Calu3 (cell line): ENCODE measurements at places on chromosomes 3 and 15. TPM values are rescaled to one million over a fixed set of nuclear protein-coding genes. Genes with fewer than 3 reads are reported as not detected.
A peak's percentile ranks its signal among the peaks of the same experiment; 100 is the strongest.

- no peaks in the 10 kb centered on the region for H3K4me1 ChIP-seq
- DNase-seq = peak; percentile 83
- peak within 1 kb of the TSS; percentile 91 for H3K4me3 ChIP-seq
- peak within 1 kb of the TSS; percentile 97 for H3K27ac ChIP-seq
These were observed at the start of gene FOXP1 for GRCh38 chr3:71583566-71584393. Gene FOXP1 (minus strand): TSS chr3:71583728. CDS start chr3:71198381, 385,347 bp downstream.

DNA sequence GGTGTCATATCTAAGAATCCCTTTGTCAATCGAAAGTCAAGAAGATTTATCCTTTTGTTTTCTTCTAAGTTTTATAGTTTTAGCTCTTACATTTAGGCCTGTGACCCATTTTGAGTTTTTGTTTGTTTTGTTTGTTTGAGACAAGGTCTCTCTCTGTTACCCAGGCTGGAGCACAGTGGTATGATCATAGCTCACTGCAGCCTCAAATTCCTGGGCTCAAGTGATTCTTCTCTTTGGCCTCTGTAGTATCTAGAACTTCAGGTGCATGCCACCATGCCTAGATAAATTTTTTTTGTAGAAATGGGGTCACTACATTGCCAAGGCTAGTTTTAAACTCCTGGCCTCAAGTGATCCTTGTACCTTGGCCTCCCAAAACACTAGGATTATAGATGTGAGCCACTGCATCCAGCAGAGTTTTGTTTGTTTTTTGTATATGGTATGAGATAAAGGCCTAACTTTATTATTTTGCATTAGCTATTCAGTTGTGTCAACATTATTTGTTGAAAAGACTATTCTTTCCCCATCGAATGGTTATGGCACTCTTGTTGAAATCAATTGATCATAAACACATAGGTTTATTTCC lies 5.8 kb upstream of the MYO5C start:
- H3K4me1 ChIP-seq = no peaks in the 10 kb centered on the region
- H3K4me3 ChIP-seq = no peak overlapping the region
- no peaks in the 10 kb centered on the region for H3K27me3 ChIP-seq
- no peak overlapping the region for H3K27ac ChIP-seq
- H3K36me3 ChIP-seq = no peaks in the 10 kb centered on the region

GRCh38 chr3:53038679-53039375 lies 7.0 kb downstream of the SFMBT1 start:
- no peak overlapping the region for H3K4me3 ChIP-seq
- H3K36me3 ChIP-seq = no peaks in the 10 kb centered on the region
- DNase-seq = no peak
- no peaks in the 10 kb centered on the region for H3K27me3 ChIP-seq

Gene CMTM8
- 19.0 and 19.9 TPM in 2 replicates for total RNA-seq

DNA sequence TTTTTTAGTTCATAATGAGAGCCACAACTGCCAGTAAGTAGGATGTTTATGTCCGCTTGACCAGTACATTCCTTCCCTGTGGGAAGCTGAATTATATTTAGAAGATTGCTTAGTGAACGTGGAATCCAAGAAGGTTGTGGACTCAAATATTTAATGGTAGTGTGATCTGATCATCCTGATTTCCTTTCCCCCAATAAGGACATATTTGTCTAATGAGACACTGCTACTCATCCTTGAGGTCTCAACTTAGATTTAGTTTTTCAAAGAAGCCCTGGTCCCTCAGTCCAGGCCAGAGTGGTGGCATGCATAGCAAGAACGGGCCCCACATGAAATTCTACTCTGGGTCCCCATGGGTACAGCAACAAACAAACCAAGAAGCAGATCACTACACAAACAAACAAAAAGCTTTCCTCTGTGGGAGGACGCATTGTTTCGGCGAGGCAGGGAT lies 60.8 kb downstream of the USP13 start:
- no peak overlapping the region for H3K4me3 ChIP-seq
- H3K27ac ChIP-seq = no peak overlapping the region
- peaks cover 15% of the 10 kb centered on the region for H3K4me1 ChIP-seq
- no peaks in the 10 kb centered on the region for H3K27me3 ChIP-seq

Gene GP9
- total RNA-seq = not detected in 2 replicates

DNA sequence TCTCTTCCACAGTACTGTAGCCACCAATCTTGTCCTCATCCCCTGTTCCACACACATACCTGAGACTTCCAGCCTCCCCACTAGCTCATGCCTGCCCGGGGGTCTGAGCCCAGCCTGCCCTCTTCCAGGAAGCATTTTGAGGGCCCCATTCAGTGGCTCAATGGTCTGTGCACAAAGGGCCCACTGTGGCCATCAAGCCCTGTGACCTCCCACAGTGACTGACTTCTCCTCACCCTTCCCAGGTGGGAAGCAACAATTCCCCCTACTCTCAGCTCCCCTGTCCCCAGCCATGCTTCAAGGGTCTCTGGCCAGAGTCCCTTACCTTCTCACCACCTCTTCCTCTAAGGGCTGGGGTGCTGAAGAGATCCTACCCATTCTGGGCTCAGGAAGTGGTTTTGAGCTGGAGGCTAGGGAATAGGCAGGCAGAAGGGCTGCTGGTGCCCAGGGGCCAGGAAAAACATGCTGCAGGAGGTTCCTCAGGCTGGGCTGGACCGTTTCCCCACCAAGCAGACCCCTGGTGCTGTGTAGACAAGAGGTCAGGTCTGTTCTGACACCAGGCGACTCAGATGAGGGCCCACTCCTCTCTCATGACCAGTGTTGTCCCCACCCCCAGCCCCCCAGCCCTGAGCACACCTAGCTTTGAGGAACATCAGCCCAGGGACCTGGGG lies 3.0 kb upstream of the KLF15 start:
- peaks cover 23% of the 10 kb centered on the region for H3K36me3 ChIP-seq
- peaks cover 22% of the 10 kb centered on the region for H3K4me1 ChIP-seq
- DNase-seq = no peak
- H3K4me3 ChIP-seq = no peak overlapping the region
- no peak overlapping the region for H3K27ac ChIP-seq

- H3K27me3 ChIP-seq = no peaks in the 10 kb centered on the region
- H3K36me3 ChIP-seq = no peaks in the 10 kb centered on the region
- no peak overlapping the region for H3K27ac ChIP-seq
- no peak overlapping the region for H3K4me3 ChIP-seq
These were observed 541.7 kb upstream of the MDFIC2 start for GRCh38 chr3:70854108-70854507.
